Osteocyte (in vitro differentiated cells): ENCODE measurements at places on chromosomes 7 and 10. TPM values are rescaled to one million over a fixed set of nuclear protein-coding genes. Genes with fewer than 3 reads are reported as not detected.

GRCh38 chr7:137909042-137909441 is 62.3 kb upstream of the DGKI start:
- DNase-seq = no peak
- no peak overlapping the region for H3K27ac ChIP-seq
- H3K36me3 ChIP-seq = peaks cover 62% of the 10 kb centered on the region
- H3K4me3 ChIP-seq = no peak overlapping the region
- no peaks in the 10 kb centered on the region for H3K4me1 ChIP-seq

DNA sequence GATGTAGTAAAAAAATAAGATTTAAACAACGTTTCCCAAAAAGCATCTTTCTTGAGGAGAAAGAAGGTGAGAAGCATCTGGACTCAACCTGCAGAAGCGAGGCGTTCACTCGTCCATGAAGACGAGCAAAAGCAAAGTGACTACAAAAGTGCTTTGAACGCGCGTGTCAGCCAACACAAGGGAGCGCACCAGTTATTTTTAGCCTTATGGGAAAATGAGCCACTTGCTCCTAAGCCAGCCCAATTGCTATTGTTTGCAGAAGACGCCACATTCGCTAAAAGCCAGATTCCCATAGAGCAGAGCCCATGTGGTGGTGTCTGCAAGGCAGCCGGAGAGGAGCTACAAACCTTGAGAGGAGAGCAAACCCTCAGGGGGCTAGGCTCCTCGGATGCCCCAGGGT is 122.5 kb downstream of the FAM53B start:
- peaks cover 7% of the 10 kb centered on the region for H3K4me1 ChIP-seq
- peaks cover 4% of the 10 kb centered on the region for H3K36me3 ChIP-seq
- no peak for DNase-seq

DNA sequence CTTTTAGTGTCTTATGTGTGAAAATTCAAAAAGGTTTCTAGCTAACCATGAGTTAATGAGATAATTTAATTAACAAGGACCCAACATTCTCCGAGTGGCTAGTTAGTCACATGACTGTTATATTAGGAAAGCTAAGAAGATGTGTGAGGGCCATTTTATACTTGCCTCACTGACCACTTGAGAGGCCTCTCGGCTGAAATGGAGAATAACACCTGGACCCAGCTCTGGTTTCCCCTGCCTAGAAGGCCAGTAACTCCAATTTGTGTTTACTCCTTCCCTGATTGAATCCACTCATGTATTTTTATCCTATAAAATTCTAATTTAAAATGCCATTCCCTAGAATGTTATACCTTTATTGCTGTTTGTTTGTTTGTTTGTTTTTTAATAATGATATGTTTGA is 1091.2 kb downstream of the KCNMA1 start:
- H3K4me1 ChIP-seq = peaks cover 51% of the 10 kb centered on the region
- no peak overlapping the region for H3K27ac ChIP-seq
- peaks cover 2% of the 10 kb centered on the region for H3K27me3 ChIP-seq
- no peak overlapping the region for H3K4me3 ChIP-seq
- DNase-seq = no peak
- no peaks in the 10 kb centered on the region for H3K36me3 ChIP-seq

DNA sequence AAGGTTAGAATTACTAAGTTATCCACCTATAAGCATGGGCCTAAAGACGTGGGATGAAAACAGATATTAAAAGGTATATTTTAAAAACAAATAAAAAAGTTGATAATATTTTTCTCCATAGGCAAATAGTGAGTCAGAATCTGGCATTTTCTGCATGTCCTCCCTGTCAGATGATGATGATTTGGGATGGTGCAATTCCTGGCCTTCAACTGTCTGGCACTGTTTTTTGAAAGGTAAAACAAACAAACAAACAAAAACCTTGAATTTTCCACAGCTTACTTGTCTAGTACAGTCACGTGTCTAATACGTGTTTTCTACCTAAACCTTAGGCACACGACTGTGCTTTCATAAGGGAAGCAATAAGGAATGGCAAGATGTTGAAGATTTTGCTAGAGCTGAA is 17.4 kb downstream of the HBP1 start:
- H3K4me1 ChIP-seq = no peaks in the 10 kb centered on the region
- H3K36me3 ChIP-seq = peaks cover 56% of the 10 kb centered on the region
- no peak overlapping the region for H3K27ac ChIP-seq

GRCh38 chr10:22931948-22932347 is 4.1 kb downstream of the ARMC3 start:
- peaks cover 2% of the 10 kb centered on the region for H3K4me1 ChIP-seq
- H3K36me3 ChIP-seq = no peaks in the 10 kb centered on the region
- H3K27me3 ChIP-seq = peaks cover 7% of the 10 kb centered on the region
- no peak for DNase-seq
- no peak overlapping the region for H3K4me3 ChIP-seq
- no peak overlapping the region for H3K27ac ChIP-seq

- H3K36me3 ChIP-seq = peaks cover 4% of the 10 kb centered on the region
- H3K27ac ChIP-seq = no peak overlapping the region
- no peaks in the 10 kb centered on the region for H3K4me1 ChIP-seq
- DNase-seq = no peak
Observed at GRCh38 chr10:130713135-130713534, 576.9 kb downstream of the GLRX3 start.

- H3K27ac ChIP-seq = no peak overlapping the region
- H3K36me3 ChIP-seq = no peaks in the 10 kb centered on the region
- no peak overlapping the region for H3K4me3 ChIP-seq
- no peaks in the 10 kb centered on the region for H3K27me3 ChIP-seq
- no peak for DNase-seq
Observed at GRCh38 chr10:107790271-107790670, 625.8 kb upstream of the SORCS1 start.

- H3K36me3 ChIP-seq = peaks cover 2% of the 10 kb centered on the region
- H3K27me3 ChIP-seq = peaks cover 78% of the 10 kb centered on the region
- peak; percentile 80 for DNase-seq
- H3K4me3 ChIP-seq = no peak overlapping the region
- H3K27ac ChIP-seq = no peak overlapping the region
- H3K4me1 ChIP-seq = peaks cover 34% of the 10 kb centered on the region
Observed at GRCh38 chr10:123133541-123134342, 2.0 kb upstream of the HMX3 start.

GRCh38 chr10:79146611-79147130 is 77.9 kb downstream of the ZMIZ1 start:
- no peak for DNase-seq
- H3K27ac ChIP-seq = peak overlapping the region; percentile 76
- H3K36me3 ChIP-seq = peaks cover 16% of the 10 kb centered on the region
- no peaks in the 10 kb centered on the region for H3K27me3 ChIP-seq
- peaks cover 75% of the 10 kb centered on the region for H3K4me1 ChIP-seq
- no peak overlapping the region for H3K4me3 ChIP-seq

- H3K4me3 ChIP-seq = no peak overlapping the region
- no peak for DNase-seq
- no peaks in the 10 kb centered on the region for H3K36me3 ChIP-seq
Observed at GRCh38 chr10:5565671-5566581, 41.2 kb downstream of the CALML3 start.

DNA sequence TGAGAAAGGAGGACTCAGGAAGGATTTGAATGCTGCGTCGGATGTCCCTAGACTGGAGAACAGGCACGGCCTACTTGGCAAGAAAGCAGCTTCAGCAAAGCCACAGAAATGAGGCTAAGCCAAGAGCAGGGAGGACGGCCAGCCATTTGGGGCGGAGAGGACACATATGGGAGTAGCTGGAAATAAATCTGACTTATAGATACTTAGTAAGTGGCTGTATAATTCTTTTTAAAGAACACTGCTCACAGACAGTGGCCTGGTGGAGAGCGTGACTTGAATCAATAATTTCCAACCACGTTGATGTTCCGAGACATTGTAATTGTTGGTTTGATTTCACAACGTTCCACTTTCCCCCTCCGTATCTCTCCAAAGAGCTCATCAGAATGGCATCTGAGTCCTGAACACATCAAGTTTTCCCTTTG is 67.7 kb upstream of the JCAD start:
- H3K4me3 ChIP-seq = no peak overlapping the region
- no peaks in the 10 kb centered on the region for H3K4me1 ChIP-seq
- H3K27ac ChIP-seq = no peak overlapping the region
- H3K36me3 ChIP-seq = no peaks in the 10 kb centered on the region

DNA sequence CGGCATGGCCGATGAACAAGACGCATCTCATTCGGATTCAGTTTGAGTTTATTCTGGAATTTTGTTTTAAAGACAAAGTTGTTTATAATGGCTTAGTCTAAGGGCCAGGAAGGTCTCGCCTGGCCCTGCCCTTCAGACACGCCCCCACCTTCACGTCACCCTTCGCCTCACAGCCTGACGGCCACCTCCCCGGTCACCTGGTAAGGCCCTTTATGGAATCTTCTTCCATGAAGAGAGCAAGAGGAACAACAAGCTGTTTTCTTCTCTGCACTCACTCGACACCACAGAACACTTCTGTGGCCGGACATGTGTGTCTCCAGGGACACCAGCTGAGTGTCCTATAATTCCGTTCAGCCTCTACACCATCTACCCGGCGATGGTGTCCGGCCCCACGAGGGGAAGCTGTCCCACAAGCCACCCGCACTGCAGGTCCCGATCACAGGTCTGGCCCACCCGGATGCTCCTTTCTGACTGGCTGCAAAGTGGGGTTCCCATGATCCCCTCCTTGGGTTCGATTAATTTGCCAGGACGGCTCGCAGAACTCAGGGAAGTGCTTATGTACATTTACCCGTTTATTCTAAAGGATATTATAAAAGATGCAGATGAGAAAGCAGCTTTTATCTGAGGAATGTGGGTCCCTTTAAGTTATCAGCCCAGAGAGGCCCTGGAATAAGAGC is 17.4 kb upstream of the KNDC1 start:
- DNase-seq = no peak
- H3K4me1 ChIP-seq = no peaks in the 10 kb centered on the region
- H3K36me3 ChIP-seq = peaks cover 2% of the 10 kb centered on the region
- H3K27me3 ChIP-seq = peaks cover 13% of the 10 kb centered on the region
- no peak overlapping the region for H3K4me3 ChIP-seq
- no peak overlapping the region for H3K27ac ChIP-seq

GRCh38 chr10:130424418-130424817 is 288.2 kb downstream of the GLRX3 start:
- H3K27ac ChIP-seq = no peak overlapping the region
- no peak overlapping the region for H3K4me3 ChIP-seq
- peak; percentile 67 for DNase-seq
- no peaks in the 10 kb centered on the region for H3K36me3 ChIP-seq
- H3K4me1 ChIP-seq = no peaks in the 10 kb centered on the region

GRCh38 chr7:109996927-109997326 is 1094.0 kb upstream of the LRRN3 start:
- peaks cover 4% of the 10 kb centered on the region for H3K4me1 ChIP-seq
- H3K27ac ChIP-seq = no peak overlapping the region
- no peak for DNase-seq
- H3K36me3 ChIP-seq = no peaks in the 10 kb centered on the region

- no peak overlapping the region for H3K27ac ChIP-seq
- DNase-seq = no peak
- no peaks in the 10 kb centered on the region for H3K27me3 ChIP-seq
- no peak overlapping the region for H3K4me3 ChIP-seq
- H3K4me1 ChIP-seq = peaks cover 11% of the 10 kb centered on the region
- H3K36me3 ChIP-seq = no peaks in the 10 kb centered on the region
Observed at GRCh38 chr10:3976718-3977117, 191.7 kb upstream of the KLF6 start.

DNA sequence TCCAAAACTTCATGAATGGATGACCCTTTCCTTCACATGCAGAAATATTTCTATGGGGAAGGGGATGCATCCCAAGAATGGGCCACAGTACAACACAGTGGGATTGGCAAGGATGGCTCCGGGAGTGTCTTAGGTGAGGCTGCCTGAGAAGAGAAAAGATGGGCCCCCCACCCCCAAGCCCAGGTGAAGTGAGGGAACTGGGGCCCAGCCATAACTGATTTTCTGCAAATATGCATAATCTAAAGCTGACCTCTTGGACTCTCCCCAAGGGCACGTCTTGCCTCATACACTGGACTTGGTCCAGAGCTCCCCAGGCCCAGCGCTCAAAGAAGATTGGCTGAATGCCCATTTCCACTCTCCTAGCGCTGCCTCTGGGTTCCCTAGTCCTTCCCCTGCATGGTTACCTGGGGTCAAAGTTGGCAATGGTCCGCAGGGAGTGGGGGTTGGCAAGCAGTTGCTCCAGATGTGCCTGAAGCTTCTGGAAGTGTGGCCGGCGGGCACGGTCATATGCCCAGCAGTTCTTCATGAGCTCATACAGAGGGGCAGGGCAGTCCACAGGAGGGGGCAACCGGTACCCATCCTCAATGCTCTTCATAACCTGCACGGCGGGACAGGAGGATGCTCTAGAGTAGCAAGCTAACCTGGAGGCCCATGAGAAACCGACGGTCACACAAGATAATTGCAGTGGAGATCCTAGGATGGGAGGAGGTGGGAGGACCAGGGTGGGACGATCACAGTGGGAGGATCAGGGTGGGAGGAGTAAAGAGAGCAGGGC is 12.3 kb downstream of the ZYX start:
- H3K27ac ChIP-seq = peak overlapping the region; percentile 31
- peaks cover 30% of the 10 kb centered on the region for H3K36me3 ChIP-seq
- peaks cover 37% of the 10 kb centered on the region for H3K4me1 ChIP-seq
- H3K4me3 ChIP-seq = no peak overlapping the region
- no peak for DNase-seq
- H3K27me3 ChIP-seq = no peaks in the 10 kb centered on the region

DNA sequence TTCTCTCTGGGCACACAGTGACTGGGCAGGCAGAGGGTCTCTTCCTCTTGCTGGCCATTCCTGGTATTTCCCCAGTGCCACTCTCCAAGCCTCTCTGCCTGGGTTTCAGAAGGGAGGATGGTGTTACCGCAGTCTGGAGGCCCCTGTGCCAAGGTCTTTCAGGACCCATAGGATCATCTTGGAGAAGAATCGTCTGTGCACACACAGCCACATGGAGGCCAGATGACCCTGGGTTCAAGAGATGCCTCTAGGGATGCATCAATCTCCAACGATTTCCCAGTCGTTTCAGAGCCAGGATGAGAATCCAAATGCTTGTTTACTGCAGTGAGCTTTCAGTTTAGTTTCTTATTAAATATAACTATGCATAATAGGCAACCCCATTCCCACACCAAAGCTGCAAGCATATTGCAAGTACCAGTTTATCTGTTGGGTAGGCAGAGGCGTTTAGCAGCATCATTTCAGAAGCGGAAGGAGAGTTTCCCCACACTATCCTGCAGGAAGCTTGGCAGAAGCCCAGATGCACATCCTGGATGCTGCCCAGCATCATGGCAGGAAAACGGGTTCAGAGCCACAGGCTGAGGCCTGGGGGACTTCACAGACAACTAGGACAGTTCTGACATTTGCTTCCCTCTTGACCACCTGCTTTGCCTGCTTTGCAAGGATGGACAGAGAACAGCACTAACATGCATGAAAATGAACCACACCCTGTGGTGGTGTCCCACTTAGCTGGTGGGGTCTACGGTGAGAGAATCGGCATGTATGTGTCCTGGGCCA is 134.7 kb upstream of the FAM20C start:
- peak; percentile 62 for DNase-seq
- H3K4me3 ChIP-seq = no peak overlapping the region
- H3K4me1 ChIP-seq = no peaks in the 10 kb centered on the region
- peaks cover 12% of the 10 kb centered on the region for H3K27me3 ChIP-seq
- H3K36me3 ChIP-seq = no peaks in the 10 kb centered on the region
- H3K27ac ChIP-seq = no peak overlapping the region

GRCh38 chr7:148967032-148967372 is 61.3 kb downstream of the PDIA4 start:
- no peaks in the 10 kb centered on the region for H3K27me3 ChIP-seq
- no peak overlapping the region for H3K27ac ChIP-seq
- peak overlapping the region; percentile 68 for H3K4me3 ChIP-seq
- no peaks in the 10 kb centered on the region for H3K36me3 ChIP-seq
- no peak for DNase-seq

The HOXA2 gene
- total RNA-seq = not detected in 2 replicates

The FKBP9 gene
- total RNA-seq = 229 and 237 TPM in 2 replicates

The CLRN3 gene
- total RNA-seq = not detected in 2 replicates
